ENCODE measurements at places on chromosomes 4 and X.

DNA sequence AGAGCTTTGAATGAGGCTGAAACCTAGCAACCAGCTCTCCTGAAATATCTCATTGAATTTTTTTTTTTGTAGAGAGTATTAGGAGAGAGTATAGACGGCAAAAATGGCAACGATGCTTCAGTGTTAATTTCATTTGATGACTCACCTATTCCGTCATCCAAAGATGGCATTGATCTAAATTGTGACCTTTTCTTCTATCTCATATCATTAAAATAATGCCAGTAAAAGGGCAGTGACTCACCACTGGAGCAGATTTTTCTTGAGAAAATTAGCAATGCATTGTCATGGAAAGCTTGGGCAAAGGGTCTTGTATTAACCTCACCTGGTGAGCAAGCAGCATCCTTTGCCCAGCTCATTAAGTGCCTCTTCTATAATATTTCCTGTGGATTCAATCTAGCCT is 19.6 kb downstream of the VMA21 start:
- no peak for DNase-seq

DNA sequence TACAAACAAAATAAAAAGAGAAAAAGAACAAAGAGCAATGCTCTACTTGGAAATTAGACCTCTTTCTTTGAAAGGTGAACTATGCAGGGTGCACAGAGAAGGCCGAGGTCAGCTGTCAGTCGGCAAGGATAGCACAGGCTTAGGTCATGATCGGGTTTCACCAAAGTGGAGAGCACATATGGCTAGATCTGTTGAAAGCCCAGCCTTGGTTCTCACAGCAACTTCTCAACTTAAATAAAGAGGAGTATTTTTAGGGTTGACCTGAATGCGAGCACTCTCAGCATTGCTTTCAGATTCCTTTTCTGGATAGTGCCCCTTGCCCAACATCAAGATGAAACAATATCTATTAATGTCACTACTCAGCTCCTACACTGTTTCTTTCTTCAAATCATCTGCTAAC is 122.9 kb upstream of the GPC4 start:
- DNase-seq = no peak

DNA sequence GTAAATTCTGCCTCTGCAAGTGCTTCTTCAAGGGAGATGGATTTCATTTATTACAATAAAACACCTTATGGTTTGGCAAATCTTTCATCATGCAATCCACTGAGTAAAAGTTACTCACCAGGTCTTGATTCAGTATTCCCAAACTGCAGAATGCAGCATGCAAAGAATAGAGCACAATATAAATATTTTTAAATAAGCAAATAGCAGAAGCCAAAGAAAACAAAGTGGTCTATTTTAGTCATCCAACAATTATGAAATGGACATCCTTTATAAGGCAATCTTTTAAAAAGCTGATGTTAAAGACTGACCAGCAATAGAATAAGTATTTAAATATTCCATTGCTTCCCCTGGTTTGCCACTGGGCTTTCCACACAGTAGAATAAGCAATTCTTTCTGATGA is 59.5 kb downstream of the SLC39A8 start:
- no peak for DNase-seq

DNA sequence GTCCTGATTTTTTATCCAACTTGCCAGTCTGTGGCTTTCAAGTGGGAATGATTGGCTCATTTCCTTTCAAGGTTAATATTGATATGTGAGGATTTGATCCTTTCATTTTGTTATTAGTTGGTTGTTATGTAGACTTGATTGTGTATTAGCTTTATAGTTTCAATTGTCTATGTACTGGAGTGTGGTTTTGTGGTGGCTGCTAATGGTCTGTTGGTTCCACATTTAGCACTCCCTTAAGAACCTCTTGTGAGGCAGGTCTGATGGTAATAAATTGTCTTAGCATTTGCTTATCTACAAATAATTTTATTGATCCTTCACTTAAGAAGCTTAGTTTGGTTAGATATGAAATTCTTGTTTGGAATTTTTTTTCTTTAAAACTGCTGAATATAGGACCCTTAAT is 190.6 kb downstream of the CPXCR1 start:
- DNase-seq = no peak

DNA sequence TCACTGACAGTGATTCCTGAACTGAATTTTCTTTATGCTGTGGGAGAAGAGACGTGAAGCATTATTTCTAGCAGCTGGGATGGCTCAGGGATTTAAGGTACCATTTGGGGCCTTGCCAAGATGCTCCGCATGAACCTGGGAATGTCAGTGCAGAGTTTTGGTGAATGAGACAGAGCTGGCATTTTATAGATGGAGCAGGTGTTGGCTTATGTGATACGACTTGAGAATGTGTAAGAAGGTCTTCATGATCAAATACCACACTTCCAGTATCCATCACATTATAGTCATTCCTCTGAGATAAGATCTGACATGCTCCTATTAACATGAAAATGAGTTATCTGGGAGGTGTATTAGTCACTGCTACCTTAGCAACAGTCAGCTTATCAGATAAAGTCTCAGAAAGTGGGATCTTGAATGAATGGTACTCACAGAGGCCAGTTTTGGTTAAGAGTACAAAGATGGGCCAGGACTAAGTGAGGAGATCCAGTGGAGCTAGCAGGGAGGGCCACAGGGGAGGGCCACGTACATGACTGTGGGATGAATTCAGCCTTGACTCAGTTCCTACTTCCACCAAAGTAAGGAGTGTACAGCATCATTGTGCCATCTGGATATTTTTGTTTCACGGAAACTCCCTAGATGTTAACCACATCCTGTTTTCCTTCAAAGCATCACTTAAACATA is 116.7 kb downstream of the SPCS3 start:
- no peak for DNase-seq

GRCh38 chr4:181418496-181418895 is 824.7 kb upstream of the TENM3 start:
- DNase-seq = no peak

- no peak for DNase-seq
Observed at GRCh38 chrX:97471071-97471470, 587.4 kb downstream of the RPA4 start.

- DNase-seq = no peak
Observed at GRCh38 chr4:140595065-140595464, 26.3 kb upstream of the UCP1 start.

DNA sequence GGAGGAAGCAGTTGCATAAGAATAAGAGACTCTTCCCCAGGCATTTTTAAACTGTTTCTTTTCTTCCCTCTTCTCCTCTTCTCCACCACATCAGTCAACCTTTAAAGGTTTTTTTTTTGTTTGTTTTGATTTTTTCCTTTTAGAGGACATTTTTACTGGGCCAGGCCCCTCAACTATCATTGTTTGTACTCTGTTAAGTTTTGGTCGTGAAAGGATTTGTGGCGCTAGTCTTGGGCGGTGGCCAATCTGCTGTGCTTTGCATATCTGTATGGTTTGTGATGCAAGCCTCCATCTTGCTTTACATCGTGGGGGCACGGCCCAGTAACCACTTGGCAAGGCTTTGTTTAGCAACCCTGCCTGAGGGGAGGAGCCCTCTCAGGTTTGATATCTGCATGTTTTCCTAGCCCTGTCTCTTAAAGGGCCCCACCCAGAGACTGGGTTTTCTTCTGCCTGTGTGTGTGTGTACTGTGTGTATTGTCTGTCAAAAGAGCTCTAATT is 101.9 kb upstream of the SLITRK2 start:
- no peak for DNase-seq

DNA sequence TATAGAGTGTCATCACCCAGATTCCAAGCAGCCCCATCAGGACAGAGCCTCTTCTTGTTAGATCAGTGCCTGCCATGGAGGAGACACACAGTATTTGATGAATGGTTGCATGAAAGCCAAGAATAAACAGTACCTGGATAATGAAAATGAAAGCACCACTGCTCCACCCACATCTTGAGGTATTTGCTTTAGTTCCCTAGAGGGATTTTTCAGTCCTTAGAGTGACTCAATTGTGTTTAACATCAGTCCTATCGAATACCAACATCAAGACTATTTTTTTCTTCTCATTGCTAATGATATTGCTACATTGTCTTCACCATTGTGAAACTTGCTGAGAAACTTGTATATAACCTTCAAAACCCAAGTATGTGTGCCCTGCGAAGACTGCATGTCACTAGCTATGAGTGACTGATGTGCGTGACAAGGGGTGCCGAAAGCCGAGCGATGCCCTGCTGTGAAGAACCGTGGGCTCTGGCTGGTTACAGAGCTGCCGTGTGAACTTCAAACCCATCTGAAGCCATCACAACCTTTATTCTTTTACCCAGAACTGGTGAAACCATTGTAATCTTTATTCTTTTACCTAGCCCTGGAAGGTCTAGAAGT is 211.3 kb upstream of the FAT1 start:
- no peak for DNase-seq

DNA sequence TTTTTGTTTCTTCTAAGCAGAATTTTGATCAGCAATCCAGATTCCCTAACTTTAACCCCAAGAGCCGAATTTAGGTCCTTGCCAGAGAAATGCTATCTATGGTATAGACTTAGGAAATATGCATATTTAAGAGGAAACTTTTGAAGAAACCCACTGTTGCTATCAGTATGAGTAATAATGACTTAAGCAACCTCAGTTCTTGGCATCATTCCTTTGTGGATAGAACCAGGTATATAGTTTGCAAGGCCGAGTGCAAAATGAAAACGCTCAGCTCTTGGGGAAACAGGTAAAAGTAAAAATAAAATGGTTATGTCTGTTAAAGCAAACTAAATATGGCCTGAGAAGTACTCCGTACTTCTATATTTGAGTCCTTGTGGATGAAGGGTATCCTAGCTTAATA is 78.1 kb downstream of the ARSF start:
- DNase-seq = no peak

DNA sequence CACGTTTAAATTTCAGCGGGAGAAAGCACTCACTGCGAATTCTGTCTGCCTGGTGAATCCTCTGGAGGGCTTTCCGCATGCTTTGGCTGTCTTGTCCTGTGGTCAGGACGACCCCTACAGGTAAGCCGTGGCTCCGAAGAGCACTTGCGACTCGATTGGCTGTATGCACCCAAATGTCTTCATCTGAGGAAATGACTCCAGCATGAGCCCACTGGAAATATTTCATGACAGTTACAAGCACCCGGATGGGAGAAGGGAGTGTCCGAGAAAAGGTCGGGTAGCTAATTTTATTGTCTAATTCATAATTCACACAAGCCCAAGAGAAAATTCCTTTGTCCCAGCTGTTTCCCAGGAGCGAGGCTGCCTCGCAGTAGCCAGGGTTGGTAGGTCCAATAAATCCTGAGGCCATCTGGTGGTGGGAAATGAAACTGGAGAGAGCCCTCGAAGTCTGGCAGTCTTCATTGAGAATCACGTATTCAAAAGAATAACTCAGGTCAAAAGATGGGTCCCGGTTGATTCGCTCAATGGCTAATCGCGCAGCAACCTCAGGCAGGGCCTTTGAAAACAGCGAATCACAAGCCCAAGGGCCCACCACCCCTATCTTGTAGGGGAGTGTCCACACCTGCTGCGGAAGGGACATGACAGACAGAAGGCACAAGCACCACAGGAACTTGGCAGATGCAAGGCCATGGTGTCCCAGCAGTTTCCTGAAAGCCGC is 6.6 kb downstream of the GUCY2F start:
- DNase-seq = no peak

DNA sequence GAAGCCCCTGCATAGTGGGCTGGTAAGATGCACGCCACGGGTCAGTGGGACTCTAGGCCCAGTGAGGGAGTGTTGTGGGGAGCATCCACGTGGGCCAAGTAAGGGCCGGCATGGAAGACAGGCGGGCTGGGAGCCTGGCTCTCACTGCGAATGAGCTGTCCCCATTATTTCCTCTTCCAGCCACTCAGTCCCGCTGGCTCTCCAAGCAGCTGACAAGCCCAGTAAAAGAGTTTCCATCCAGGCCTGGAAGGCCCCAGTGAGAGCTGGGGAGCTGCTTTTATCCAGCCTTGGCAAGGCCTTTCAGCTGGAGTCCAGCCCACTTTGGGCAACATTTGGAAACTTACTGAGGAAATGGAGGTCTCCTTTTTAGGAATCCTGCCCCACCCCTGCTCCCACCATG is 24.9 kb downstream of the APLN start:
- DNase-seq = no peak

DNA sequence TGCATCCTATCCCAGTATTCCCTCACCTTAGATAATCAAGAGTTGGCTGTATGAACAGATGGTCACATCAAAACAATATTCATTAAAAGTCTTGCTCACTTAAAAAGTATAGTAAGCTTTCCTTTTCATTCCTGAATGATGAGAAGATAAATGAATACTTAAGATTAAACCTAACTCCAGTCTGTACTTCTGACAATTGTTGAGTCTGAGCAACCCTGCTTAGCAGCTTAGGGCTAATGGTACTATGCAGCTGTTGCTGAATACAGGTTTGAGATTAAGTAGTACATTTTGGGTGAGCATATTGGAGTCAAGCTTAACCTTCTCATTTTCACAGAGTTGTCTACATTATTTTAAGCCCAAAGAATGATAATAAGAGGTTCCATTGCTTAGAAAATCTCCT is 121.7 kb upstream of the ETNPPL start:
- no peak for DNase-seq

Data from activated effector memory CD4-positive, alpha-beta T cell treated with anti-CD3 and anti-CD28 coated beads, Interleukin-2, amount 50 U/mL, for 16 hours (primary cell).